Iris pigment epithelial cell (primary cell): ENCODE measurements at places on chromosomes 11 and 22.
A peak's percentile ranks its signal among the peaks of the same experiment; 100 is the strongest.

GRCh38 chr11:8652140-8652539 lies 30.3 kb downstream of the TRIM66 start:
- DNase-seq, result peak; percentile 85

DNA sequence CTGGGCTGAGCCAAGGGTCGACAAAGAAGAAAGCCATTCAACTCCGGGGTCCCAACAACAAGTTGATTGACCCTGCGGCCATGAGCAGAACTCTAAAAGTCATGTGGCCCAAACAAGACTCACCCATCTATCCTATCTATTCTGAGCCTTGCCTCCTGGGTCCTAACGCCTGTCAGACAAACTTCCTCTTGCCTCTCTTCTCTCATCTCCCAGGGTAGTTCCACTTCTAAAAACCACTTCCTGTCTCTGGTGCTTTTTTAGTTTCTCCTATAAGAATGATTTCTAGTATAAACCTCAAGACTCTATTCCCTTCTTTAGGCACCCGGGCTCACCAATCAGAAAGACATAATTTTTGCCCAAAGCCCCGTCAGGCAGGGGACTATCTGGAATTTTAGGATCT lies 530.2 kb downstream of the DLG2 start:
- DNase-seq, result no peak

DNA sequence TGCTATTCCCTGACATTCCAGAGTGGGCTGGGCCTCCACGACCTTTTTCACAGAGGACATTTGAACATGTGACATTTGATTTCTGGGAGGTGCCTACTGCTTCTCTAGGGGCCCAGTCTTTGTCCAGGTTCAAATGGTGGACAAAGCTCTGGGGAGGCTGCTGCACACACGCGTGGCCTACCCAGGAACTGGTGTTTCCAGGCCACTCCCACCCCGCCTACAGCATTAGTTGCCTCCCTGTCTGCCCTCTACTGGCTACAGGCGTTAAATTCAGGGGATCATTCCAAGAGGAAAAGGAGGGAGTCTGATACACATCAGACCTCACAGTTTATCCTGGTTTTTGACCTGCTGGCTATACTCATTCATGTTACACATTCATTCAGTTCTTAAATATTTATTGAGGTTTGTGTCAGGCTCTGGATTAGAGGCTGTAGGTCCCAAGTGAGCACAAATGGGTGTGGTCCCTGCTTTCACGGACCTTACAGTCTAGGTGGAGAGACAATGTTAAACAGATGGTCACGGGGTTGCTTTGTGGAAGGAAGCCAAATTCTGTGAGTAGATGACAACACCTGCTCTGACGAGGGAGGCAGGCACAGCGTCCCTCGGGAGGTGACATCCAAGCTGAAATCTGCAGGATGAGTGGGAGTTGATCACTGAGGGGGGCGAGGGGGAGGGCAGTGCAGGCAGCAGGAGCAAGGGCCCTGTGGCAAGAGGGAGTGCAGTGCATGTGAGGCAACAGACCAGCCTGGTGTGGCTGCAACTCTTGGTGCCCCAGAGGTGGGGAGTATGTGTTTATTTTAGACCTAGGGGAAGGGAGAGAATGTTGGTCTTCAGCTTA lies 11.8 kb downstream of the TUB start:
- peak; percentile 71 for DNase-seq

DNA sequence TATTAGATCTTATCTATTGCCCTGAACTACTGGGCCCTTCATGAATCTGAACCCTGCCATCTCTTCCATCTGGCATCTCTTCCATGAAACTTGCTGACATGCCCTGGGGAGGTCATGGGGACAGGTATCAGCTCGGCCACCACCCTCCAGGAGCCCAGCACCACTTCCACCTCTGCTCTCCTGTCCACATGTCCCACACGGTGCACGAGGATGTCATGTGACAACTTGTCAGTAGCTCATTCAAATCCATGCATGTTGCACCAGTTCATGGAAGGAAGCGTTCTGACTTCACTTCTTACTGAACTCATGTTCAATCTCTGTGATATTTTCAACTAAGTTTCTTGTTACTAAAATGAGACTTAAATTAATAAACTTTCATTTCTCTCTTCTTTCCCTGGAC lies 16.6 kb downstream of the YPEL1 start:
- no peak for DNase-seq

GRCh38 chr11:4926608-4927007 lies 2.5 kb upstream of the OR51G1 start:
- DNase-seq, result peak; percentile 24

DNA sequence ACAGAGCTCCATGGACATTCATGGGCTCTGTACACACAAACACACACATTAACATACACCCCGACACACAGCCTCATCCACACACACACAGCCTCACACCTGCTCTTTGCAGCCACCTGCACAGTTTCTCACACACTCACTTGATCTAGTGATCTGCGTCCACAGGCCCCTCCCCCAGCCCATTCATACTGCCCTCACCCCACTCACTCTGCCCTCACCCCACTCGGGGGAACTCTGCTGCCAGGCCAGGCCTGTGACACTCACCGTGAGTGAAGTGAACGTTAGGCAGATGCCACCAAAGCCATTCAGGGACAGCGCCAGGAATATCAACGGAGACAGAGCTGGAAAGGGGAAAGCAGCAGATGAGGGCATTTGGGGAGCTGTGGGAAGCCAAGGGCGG lies 15.0 kb downstream of the SLC43A1 start:
- DNase-seq, result no peak
